ENCODE measurements at places on chromosomes 7 and 10.

GRCh38 chr7:95334447-95334846 lies 10.1 kb upstream of the PON1 start:
- no peak for DNase-seq

GRCh38 chr7:114295522-114295921 lies 119.1 kb upstream of the FOXP2 start:
- DNase-seq, result no peak

GRCh38 chr7:146067880-146068279 lies 48.7 kb upstream of the CNTNAP2 start:
- no peak for DNase-seq

DNA sequence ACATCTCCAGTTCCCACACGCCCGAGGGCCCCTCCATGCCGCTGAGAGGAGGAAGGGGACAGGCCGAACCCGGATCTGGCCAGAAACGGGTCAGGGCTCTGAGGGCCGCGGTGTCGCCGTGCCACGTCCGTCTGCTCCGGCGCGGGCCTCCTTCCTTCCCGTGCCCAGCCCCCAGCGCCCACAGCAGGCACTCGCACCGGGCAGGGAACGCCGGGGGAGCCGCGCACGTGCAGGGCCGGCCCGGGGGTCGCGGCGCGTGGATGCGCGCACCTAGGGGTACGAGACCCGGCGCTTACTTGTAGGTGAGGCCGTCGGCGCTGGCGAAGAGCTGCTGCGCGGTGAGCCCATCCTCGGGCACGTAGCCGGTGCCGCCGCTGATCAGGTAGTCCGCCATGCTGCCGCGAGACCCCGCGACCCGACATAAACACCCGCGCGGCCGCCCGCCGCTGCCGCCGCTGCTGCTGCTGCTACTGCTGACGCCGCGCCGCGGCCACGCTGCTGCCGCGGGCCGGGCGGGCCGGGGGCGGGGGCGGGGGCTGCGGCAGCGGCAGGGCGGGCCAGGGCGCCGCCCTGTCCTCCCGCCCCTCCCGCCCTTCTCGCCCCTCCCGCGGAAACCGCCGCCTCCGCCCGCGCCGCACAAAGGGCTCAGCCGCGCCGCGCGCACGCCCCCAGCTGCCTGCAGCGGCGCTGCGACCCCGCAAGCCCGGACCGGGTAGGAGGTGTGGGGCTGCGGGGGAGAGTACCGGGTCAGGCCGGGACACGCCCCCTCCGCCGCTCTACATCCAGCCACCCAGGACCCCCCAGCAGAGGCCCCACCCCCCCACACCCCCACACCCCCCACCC lies 4.1 kb downstream of the IMPDH1 start:
- peak; percentile 22 for DNase-seq

- no peak for DNase-seq
Measured at GRCh38 chr10:90306187-90306586, 551.7 kb downstream of the HTR7 start.

DNA sequence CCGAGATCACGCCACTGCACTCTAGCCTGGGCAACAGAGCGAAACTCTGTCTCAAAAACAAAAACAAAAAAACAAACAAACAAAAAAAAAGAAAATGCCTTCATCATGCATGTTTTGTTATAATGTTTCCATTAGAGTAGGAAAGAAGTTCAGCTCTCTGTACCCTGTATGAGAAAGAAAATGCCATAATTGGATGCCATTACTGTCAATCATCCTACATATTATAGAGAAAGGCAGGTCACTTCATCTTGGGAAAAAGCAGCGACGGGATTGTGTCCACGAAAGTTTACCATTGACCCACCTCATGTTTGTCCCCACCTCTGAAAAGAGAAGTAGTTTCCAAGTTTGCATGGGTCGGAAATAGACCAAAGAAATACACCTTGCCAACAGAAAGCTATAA lies 33.8 kb downstream of the SEC61G start:
- no peak for DNase-seq
